ENCODE measurements at places on chromosomes 11 and 22.

- DNase-seq: no peak
Observed at GRCh38 chr11:110774138-110775014, 62.1 kb upstream of the ARHGAP20 start.

DNA sequence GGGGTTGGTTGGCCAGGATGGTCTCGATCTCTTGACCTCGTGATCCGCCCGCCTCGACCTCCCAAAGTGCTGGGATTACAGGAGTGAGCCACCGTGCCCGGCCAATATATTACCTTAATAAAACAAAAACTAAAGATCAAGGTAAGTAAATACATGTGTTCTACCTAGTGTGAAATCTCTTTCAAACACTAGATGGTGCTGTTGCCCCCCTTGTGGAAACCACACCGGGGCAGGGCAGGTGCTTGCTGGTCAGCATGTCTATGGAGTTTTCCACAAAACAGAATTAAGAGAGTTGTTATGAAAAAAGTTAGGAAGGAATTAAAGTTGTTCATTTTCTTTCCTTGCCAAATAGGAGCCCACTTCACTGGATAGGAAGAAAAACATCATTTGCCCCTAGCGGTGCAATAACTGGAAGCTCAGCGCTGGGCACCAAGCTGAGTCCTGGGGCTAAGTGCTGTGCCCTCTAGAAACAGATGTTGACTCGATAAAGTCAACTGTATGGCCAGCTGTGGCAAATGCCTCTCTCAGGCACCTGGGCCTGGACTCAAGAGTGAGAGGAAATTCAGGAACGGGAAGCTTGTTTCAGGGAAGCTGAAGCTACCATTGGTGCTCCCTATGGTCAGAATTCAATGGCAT, 6.3 kb upstream of the KCNJ5 start:
- peak; percentile 76 for DNase-seq

DNA sequence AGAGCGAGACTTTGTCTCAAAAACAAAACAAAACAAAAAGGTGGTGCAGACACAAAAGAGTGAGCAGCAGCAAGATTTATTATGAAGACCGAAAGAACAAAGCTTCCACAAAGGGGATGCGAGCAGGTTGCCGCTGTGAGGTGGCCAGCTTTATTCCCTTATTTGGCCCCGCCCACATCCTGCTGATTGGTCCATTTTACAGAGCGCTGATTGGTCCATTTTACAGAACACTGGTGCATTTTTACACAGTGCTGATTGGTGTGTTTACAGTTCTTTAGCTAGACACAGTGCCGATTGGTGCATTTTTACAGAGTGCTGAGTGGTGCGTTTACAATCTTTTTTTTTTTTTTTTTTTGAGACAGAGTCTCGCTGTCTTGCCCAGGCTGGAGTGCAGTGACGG, 77.4 kb downstream of the CECR2 start:
- no peak for DNase-seq

DNA sequence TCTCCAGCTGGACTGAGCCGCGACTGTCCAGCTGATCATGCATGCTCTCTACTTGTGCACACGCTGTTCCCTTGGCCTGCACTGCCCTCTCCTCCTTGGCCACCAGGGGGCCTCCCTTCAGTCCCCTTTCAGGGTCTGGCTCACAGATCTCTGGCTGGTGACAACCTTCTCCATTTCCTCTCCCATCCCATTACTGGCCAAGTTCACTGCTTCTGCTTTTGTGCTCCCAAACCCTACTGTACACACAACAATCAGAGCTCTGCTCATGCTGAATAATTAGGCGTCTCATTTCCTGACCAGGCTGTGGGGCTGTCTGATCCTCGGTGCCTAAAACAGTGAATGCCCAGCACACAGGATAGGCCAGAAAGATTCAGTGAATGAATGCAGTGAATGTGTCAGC, 224.0 kb upstream of the NARS2 start:
- peak; percentile 70 for DNase-seq

DNA sequence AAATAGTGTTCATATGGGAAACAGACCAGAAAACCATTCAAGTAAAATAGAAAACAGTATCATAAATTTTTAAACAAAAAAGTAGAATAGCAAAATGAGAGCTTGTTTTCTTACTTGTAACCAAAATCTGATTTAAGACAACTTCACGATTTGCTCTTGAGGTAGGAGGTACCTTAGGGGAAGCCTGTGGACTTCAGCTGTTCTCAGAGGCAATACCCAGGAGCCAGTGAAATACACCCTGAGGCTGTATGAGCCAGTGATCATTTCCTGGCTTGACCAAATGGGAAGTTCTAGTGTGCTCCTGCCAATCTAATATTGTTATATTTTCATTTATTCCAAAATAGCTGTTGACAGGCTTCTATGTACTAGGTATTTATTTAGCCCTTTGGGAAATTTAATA, 104.8 kb downstream of the ARHGAP42 start:
- no peak for DNase-seq

GRCh38 chr11:65095427-65095826, 587 bp upstream of the VPS51 start:
- DNase-seq: no peak

Measured in transverse colon (tissue), 4 donors.